ENCODE measurements at places on chromosomes 12 and 14. TPM values are rescaled to one million over a fixed set of nuclear protein-coding genes. Genes with fewer than 3 reads are reported as not detected.
A peak's percentile ranks its signal among the peaks of the same experiment; 100 is the strongest.

Gene HOXC12
- polyA plus RNA-seq = not detected

Gene DPY19L2
- 4.9 TPM for polyA plus RNA-seq

DNA sequence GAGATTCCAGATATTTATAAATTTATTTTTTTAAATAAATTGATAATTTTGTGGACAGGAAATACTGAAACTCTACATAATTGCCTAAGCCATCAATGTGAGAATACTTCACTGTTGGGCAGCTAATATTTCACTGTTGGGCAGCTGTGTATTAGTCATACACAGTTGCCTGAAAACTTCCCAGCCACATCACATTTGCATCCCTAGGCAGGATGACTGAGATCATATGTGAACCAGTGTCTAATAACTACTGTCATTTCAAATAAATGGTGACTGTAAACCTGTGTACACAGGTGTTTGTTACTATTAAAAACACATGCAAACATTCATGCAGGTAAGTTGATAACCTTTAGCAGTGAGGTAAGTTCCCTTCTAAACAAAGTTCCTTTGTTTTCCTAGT is 43.9 kb downstream of the TMTC3 start:
- peaks cover 13% of the 10 kb centered on the region for H3K36me3 ChIP-seq
- H3K4me3 ChIP-seq = no peak overlapping the region
- no peak for DNase-seq
- no peaks in the 10 kb centered on the region for H3K4me1 ChIP-seq
- H3K27ac ChIP-seq = no peak overlapping the region

GRCh38 chr14:68513838-68514607 is 278.8 kb downstream of the ZFP36L1 start:
- no peaks in the 10 kb centered on the region for H3K27me3 ChIP-seq
- H3K36me3 ChIP-seq = no peaks in the 10 kb centered on the region
- peaks cover 4% of the 10 kb centered on the region for H3K4me1 ChIP-seq
- no peak for DNase-seq
- H3K4me3 ChIP-seq = no peak overlapping the region
- no peak overlapping the region for H3K27ac ChIP-seq

GRCh38 chr14:77622366-77622961 is 6.0 kb upstream of the SPTLC2 start:
- H3K4me1 ChIP-seq = no peaks in the 10 kb centered on the region
- no peaks in the 10 kb centered on the region for H3K36me3 ChIP-seq
- H3K27me3 ChIP-seq = peaks cover 3% of the 10 kb centered on the region
- H3K4me3 ChIP-seq = no peak overlapping the region
- no peak overlapping the region for H3K27ac ChIP-seq

DNA sequence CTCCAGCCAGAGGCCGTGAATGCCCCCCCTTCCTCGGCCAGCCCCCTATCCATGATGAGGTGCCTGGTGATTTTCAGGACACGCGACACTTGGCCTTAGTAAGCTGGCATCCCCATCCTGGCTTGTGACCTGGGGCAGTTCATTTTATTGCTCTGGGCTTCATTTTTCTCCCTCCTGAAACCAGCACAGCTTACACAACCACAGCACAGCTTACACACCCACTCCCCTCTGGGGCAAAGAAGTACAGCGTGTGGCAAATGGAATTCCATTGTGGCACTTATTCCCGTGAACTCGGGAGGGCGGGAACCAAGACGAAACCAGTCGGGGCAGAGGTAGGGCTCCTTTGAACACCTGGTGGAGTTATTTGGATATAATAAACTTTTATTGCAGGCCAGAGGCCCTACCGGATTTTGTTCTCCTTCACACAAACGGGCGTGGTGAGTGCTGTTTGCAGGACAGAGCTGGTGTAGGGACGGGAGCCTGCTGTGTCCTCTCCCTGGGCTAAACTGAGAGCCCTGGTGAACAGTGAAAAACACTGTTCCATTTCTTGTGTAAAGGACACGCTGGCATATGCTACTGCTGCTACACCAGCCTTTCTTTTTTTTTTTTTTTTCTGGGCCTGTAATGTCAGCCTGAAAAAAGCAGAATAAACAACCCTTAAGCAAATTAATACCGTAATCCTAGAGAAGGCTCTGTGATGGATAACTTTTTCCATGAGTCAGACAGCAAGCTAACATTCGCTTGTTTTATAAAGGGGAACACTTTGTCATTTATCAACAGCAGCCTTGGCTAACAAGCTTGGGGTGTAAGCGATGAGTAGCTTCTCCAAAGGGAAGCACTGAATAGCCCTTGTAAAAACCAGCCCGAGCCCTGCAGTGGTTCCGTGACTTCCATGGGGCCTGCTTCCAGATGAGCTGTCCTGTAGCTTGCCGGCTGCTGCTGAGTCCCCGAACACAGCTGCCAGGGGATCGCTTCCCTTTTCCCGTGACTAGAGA is 29.3 kb downstream of the CD9 start:
- peak; percentile 61 for DNase-seq
- H3K27ac ChIP-seq = peak overlapping the region; percentile 17
- H3K36me3 ChIP-seq = peaks cover 34% of the 10 kb centered on the region
- H3K27me3 ChIP-seq = no peaks in the 10 kb centered on the region
- H3K4me3 ChIP-seq = no peak overlapping the region

DNA sequence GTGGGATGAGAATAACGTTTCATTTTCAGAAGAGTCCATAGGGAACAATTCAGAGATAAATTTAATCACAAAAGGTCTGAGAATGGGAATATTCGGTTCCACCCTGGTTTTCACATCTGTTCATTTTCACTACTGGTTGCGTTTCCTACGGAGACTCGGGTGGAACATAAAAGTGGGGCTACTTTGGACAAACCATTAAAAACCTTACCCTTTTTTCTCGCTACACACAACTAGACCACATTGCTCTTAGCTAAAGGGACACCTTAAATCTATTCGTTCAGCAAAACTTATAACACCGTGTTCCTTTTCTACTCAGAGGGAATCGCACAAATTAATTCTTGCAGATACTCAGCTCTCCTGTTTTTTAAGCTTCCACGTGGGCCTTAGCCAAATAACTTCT is 1.0 kb upstream of the SUDS3 start:
- peaks cover 26% of the 10 kb centered on the region for H3K4me1 ChIP-seq
- no peaks in the 10 kb centered on the region for H3K27me3 ChIP-seq

DNA sequence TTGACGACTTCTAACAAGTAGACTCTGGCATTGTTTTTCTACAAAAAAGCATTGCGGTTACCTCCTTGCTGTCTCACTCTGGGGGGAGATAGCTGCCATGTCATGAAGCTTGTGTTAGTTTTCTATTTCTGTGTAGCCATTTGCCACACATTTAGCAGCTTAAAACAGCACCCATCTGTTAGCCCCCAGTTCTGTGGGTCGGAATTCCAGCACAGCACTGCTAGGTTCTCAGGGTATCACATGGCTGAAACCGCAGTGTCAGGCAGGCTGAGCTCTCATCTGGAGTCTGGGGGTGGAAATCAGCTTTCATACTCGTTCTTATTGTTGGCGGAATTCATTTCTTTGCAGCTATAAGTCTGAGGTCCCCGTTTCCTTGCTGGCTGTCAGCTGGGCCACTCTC is 19.9 kb upstream of the STXBP6 start:
- no peak overlapping the region for H3K27ac ChIP-seq
- no peak for DNase-seq
- H3K27me3 ChIP-seq = no peaks in the 10 kb centered on the region
- H3K4me3 ChIP-seq = no peak overlapping the region

- H3K4me3 ChIP-seq = peak within 1 kb of the TSS; percentile 50
- peak; percentile 21 for DNase-seq
- H3K36me3 ChIP-seq = no peaks in the 10 kb centered on the region
- peaks cover 5% of the 10 kb centered on the region for H3K27me3 ChIP-seq
Measured at GRCh38 chr14:52267501-52268278, at the start of gene PTGDR. PTGDR (plus strand) TSS chr14:52267698; CDS start chr14:52267815, 117 bp downstream.

DNA sequence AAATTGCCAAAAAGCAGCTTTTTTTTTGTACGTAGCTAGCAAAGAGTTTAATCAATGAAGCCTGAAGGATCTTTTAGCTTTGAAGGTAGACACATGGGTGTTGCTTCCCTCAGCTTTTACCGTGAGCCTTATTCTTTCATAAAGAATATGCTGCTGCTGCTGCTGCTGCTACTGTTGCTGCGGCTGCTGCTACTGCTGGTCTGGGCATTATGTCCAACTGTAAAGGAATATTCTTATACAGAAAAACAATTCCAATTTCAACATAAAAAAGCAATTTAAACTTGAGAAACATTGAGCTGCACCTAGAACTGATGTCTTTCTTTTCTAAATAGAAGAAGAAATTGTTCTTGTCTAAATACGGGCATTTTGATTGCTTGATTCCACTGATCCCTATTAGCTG is 38.9 kb upstream of the PPP1R12A start:
- no peak overlapping the region for H3K27ac ChIP-seq
- DNase-seq = no peak
- H3K27me3 ChIP-seq = no peaks in the 10 kb centered on the region
- H3K36me3 ChIP-seq = no peaks in the 10 kb centered on the region
- no peak overlapping the region for H3K4me3 ChIP-seq
- H3K4me1 ChIP-seq = no peaks in the 10 kb centered on the region
